ENCODE measurements at places on chromosomes 6 and 20. TPM values are rescaled to one million over a fixed set of nuclear protein-coding genes. Genes with fewer than 3 reads are reported as not detected.

The ZNF831 gene
- not detected for total RNA-seq

The NKX2-2 gene
- total RNA-seq: not detected

The HELZ2 gene
- total RNA-seq: 21.9 TPM

The PACSIN1 gene
- total RNA-seq: not detected

Data from LHCN-M2 (cell line).